ENCODE measurements at places on chromosomes 1 and 21. TPM values are rescaled to one million over a fixed set of nuclear protein-coding genes. Genes with fewer than 3 reads are reported as not detected.

Gene FCRLB
- 1.8 TPM for total RNA-seq

Gene PHACTR4
- total RNA-seq: 11.2 TPM

Gene ADCY10
- total RNA-seq: 0.22 TPM

Gene RPE65
- total RNA-seq: not detected

Gene MAP3K21
- 1.1 TPM for total RNA-seq

Gene DEDD
- total RNA-seq: 35.9 TPM

Gene SLC2A5
- total RNA-seq: 2.6 TPM

Gene THEM5
- total RNA-seq: not detected

Gene MATN1
- under 0.01 TPM for total RNA-seq

Gene SHISA4
- 18.5 TPM for total RNA-seq

Gene LYPD8
- not detected for total RNA-seq

Gene RPTN
- not detected for total RNA-seq

Gene NAV1
- total RNA-seq: 120 TPM

Data from placental pericyte (primary cell).